ENCODE measurements at places on chromosomes 13 and 19.

- DNase-seq: no peak
Measured at GRCh38 chr13:31826521-31826920, 87.2 kb downstream of the RXFP2 start.

DNA sequence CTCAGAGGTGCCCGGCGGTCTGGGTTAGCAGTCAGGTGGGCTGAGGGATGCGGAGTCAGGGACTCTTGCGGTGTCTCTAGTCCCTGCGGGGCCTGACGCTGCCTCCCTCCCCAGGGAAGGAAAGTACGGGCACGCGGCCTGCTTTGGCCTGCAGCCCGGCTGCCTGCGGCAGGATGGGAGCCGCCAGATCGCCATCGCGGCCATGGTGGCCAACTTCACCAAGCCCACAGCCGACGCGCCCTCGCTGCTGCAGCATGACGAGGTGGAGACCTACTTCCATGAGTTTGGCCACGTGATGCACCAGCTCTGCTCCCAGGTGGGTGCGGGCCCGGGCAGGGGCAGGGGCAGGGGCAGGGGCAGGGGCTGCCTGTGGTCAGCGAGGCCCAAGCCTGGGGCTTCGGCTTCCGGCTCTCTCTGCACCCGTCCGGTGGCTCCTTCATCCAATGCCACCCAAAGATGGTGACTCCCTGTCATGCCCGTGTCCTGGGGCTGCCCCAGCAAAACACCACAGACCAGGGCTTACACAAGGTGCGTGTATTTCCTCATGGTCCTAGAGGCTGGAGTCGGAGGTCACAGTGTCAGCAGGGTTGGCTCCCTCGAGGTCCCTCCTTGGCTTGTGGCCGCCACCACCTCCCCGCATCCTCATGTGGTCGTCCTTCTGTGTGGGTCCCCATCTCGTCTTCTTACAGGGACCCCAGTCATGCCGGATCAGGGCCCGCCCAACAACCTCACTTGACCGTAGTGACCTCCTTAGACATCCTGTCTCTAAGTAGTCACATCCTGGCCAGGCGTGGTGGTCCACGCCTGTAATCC is 11.3 kb upstream of the ZNF554 start:
- no peak for DNase-seq

- no peak for DNase-seq
Measured at GRCh38 chr19:2221250-2221831, 14.8 kb downstream of the PLEKHJ1 start.

GRCh38 chr13:75271846-75272245 is 210.1 kb downstream of the TBC1D4 start:
- no peak for DNase-seq

GRCh38 chr13:106361621-106362020 is 173.8 kb downstream of the EFNB2 start:
- DNase-seq: no peak

- DNase-seq: no peak
Measured at GRCh38 chr13:35700671-35701070, 224.2 kb upstream of the MAB21L1 start.

DNA sequence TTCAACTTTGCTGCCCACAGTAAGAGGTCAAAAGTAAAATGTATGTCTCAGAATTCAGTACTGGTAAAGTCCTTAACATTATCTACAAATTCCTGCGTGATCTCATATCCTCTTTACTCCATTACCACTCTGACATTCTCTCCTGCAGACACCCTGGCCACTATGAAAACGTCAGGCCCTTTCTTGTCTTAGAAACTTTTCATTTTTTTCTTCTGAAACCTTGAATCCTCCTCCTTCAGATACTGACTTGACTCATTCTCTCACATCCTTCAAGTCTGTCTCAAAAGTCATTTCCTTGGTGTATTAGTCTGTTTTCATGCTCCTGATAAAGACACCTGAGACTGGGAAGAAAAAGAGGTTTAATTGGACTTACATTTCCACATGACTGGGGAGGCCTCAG is 262.3 kb downstream of the POU4F1 start:
- DNase-seq: no peak

DNA sequence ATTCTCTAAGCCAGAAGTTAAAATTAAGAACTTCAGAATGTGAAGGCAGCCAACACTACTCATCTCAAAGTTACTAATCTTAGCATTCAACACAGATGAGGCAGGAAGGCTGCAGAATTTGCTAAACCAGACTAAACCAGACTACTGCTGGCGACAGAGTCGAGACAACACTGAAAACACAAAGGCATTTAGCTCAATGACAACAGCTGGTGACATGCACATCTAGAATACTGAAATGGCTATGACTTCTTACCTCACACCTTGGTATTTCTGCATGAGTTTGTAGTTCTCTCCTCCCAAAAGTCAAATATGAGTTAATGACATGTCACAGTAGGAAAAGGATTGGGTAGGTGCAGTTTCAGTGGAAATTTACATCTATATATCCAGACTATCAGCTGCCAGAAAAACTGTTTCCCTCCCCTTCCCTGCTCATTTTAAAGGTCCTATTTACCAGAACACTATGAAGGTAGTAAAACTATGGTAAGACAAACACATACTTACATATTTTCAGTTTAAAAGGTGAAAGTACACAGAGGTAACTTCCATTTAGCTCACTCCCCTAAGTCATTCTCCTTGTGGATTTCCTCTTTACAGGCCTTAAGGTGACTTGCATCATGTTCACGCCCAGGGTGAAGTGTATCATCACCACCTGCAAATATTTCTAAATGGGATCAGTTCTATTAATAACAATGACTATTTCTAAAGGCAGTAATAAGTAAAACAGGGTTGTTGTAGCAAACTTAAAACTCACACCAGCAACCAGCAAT is 21.4 kb downstream of the FOXO1 start:
- DNase-seq: no peak

DNA sequence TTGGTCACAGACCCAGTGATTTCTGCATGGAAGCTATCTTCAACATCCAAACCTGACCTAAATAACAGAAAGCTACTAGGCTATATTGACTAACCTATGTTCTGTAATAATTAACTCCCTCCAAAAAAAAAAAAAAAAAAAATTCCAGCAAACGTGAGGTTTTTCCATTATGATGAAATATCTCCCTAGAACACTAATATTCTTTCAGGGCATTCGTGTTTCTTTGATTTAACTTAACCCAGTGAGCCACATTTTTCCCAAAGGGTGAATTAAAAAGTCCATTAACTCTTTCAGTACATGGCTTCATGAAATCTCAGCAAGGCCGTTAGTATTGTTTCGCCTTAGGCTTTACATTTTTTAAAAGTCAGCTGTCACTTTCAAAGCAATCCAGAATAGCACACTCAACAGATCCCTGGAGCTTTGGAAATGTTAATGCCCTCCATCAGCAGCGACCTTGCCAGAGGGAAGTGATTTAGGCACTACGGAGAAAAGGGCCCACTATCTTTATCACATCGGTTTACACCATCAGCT is 175.8 kb downstream of the DCT start:
- DNase-seq: no peak

DNA sequence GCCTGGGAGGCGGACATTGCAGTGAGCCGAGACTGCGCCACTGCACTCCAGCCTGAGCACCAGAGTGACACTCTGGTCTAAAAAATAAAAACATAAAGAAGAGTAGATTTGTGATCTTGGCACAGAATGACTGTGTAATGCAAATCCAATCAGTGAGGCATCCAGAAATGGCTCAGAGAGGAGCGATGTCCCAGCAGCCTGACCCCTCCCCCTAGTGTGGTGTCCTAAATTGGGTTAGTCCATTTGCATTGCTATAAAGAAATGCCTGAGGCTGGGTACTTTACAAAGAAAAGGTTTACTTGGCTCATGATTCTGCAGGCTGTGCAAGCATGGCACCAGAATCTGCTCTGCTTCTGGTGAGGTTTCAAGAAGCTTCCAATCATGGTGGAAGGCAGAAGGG is 59.1 kb upstream of the ZNF30 start:
- DNase-seq: no peak

GRCh38 chr13:79030513-79030912 is 371.6 kb upstream of the OBI1 start:
- no peak for DNase-seq

- peak; percentile 33 for DNase-seq
Measured at GRCh38 chr19:41563854-41564514, 12.0 kb upstream of the CEACAM21 start.

DNA sequence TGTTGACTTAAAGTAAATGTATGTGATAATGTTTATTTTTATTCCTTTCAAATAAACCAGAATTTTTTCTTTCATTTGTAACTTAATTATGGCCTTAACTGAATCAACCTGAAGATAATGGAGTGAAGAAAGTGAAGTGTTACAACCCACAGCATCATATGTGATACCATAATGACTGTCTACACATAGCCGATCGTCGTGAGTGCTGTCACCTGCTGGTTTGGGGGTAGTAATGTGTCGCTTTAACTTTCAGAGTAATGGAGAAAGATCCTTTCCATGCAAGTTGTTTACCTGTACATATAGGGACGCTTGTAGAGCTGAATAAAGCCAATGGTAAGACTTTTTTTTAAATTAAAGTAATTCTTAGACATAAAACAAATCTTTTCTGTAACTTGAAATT is 9.9 kb downstream of the CDC16 start:
- no peak for DNase-seq

GRCh38 chr13:98507282-98507797 is 69.6 kb downstream of the STK24 start:
- peak; percentile 91 for DNase-seq

- no peak for DNase-seq
Measured at GRCh38 chr19:43416951-43417623, 2.4 kb downstream of the TEX101 start.

- no peak for DNase-seq
Measured at GRCh38 chr13:35993686-35994085, 137.5 kb downstream of the DCLK1 start.

DNA sequence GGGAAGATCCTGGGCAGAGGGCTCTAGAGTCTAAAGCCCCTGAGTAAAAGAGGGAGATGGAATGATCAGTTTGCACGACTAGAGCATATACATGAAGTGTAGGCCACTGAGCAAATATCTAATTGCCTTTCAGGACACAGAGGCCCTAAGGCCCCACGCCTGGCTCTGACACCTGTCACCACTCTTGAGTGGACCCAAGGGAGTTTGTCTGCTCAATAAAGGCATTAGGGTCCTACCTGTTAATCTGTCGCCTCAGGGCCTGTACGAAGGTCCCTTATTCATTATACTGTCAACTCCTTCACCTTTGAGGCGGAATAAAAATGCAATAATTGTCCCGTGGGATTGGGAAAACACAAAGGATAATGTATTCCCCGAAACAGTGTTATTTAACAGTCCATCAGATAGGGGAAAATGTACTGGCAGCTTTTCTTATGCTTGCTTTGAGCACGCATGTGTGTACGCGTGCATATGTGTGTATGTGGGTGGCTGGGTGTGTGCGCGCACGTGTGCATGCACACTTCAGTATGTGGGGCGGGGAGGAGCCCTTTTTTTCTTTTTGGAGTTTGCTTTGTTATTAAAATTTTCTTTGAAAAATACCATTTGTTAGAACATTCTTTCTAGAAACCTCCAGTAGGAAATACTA is 161.8 kb upstream of the SERP2 start:
- peak; percentile 28 for DNase-seq

GRCh38 chr19:1941146-1942077 is at the start of gene CSNK1G2:
Gene CSNK1G2 (plus strand): TSS chr19:1941172. CDS start chr19:1969773, 28,601 bp downstream.
- DNase-seq: no peak

GRCh38 chr13:23159760-23160637 is 20.8 kb upstream of the SGCG start:
- DNase-seq: no peak

- DNase-seq: no peak
Measured at GRCh38 chr19:16903347-16903746, 14.5 kb downstream of the F2RL3 start.

GRCh38 chr19:913080-913748 is at the start of gene R3HDM4:
Gene R3HDM4 (minus strand): TSS chr19:913219. CDS start chr19:913157, 62 bp downstream.
- peak; percentile 65 for DNase-seq

DNA sequence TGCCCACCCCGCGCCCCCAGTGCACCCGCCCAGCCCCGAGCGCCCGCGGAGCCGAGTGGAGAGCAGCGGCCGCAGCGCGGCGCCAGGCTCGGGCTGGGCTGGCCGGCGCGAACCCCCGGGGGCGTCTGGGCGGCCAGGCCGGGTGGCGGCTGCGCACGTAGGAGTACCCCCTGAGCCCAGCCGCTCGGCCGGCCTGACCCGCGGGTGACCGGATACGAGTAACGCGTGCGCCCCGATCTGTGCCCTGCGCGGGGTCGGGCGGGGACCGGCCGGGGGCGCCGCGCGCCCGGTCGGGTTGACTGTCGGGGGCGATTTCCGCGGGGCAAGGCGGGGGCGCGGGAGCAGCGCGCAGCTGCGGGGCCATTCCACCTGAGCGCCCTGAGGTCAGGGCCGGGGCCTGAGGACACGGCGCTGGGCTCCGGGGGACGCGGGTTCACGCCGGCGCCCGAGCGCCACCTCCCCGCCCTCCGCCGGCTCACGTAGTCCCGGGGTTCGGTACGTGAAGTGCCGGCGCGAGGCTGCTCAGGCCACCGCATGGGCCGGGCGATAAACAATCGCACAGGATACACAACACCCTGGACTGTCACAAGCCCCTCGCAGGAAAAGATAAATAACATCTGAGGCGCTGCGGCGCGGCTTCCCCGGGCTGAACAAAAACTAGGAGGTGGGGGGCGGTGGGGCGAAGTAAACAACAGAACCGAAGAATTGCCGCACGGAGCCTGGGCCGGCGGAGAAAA is 37.6 kb upstream of the FLT1 start:
- no peak for DNase-seq

DNA sequence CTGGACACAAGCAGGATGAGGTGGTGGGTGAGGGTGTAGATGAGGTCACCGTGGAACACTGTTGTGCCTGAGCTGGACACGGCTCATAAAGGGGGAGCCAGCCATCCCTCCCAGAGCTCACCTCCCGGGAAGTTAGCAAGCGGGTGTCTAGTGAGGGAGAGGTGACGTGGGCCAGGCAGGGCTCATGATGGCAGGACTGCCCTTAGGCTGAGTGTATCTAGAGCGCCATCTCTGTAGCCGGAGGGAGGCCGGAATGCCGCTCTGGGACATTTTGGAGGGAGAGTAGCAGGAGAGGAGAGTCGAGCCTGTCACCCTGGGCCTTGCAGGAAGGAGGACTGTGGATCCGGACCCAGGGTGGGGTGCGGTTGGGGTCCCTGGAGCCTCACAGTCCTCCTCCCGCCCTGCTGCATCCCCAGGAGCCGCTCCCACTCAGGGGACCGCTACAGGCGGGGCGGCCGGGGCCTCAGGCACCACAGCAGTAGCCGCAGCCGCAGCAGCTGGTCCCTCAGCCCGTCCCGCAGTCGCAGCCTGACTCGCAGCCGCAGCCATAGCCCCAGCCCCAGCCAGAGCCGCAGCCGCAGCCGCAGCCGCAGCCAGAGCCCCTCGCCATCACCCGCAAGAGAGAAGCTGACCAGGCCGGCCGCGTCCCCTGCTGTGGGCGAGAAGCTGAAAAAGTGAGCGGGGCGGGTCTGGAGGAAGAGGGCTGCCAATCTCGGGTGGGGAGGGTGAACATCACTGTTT is 9.2 kb downstream of the ZNF296 start:
- DNase-seq: no peak
